Panc1 (cell line): ENCODE measurements at places on chromosomes 3 and 15.

GRCh38 chr15:25829073-25829472, 34.1 kb downstream of the ATP10A start:
- DNase-seq, result no peak

- DNase-seq, result no peak
Measured at GRCh38 chr3:126267169-126267975, 87.0 kb upstream of the ALDH1L1 start.

GRCh38 chr3:30682434-30683155, 76.2 kb downstream of the TGFBR2 start:
- no peak for DNase-seq

GRCh38 chr3:197706658-197707057, 30.0 kb downstream of the RUBCN start:
- DNase-seq, result no peak

DNA sequence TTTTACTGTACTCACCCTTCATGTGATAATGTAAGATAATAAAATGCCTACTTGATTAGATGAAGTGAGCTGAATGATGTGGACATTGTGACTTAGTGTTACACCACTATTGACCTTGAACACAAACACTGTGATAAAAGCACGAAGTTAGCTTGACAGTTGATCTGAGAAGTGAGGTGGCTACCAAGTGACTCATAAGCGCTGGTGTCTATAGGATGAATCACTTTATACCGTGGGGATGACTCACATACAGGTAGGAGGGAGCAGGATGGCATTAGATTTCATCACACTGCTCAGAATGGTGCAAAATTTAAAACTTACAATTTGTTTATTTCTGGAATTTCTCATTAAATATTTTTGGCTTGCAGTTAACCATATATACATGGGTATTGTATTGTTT, 174.7 kb upstream of the CNTN3 start:
- no peak for DNase-seq
